ENCODE measurements at places on chromosomes 5 and 9. TPM values are rescaled to one million over a fixed set of nuclear protein-coding genes. Genes with fewer than 3 reads are reported as not detected.

SAXO1 gene
- polyA plus RNA-seq = 0.25 TPM

CDKN2A gene
- polyA plus RNA-seq = 0.24 TPM

ADAMTSL1 gene
- polyA plus RNA-seq = 15.7 TPM

ARHGEF37 gene
- polyA plus RNA-seq = 5.9 TPM

SPATA31E1 gene
- polyA plus RNA-seq = not detected

PLK2 gene
- polyA plus RNA-seq = 128 TPM

IFNA16 gene
- not detected for polyA plus RNA-seq

ASTN2 gene
- polyA plus RNA-seq = 17.7 TPM

KLHL3 gene
- polyA plus RNA-seq = 13.5 TPM

CER1 gene
- 0.43 TPM for polyA plus RNA-seq

ISOC1 gene
- polyA plus RNA-seq = 52.5 TPM

TSSK1B gene
- not detected for polyA plus RNA-seq

PHF24 gene
- polyA plus RNA-seq = 0.24 TPM

MXD3 gene
- 14.0 TPM for polyA plus RNA-seq

Measured in right renal pelvis (tissue), 4 donors.